ENCODE measurements at places on chromosomes 5 and 9.

DNA sequence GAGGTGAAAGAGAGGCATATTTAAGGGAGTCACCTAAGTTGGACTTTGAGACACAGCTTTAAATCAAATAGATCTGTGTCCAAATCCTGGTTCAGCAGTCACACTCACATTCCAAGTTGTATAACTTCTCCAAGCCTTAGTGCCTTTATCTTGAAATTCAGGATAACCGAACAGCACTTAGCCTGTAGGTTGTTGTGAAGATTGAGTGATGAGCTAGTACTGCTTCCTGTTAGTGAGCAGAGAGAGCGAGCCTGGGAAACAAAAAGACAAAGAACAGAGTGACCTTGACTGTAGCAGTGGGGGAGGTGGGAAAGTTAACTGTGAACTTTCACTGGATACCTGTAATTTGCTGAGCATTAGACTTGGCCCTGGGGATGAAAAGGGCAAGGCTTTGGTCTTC, 22.4 kb downstream of the MAML1 start:
- no peak for DNase-seq

GRCh38 chr5:122727112-122727541, 47.8 kb upstream of the SNX2 start:
- DNase-seq = no peak

- DNase-seq = no peak
Measured at GRCh38 chr5:4924577-4924976, 215.6 kb upstream of the ADAMTS16 start.

DNA sequence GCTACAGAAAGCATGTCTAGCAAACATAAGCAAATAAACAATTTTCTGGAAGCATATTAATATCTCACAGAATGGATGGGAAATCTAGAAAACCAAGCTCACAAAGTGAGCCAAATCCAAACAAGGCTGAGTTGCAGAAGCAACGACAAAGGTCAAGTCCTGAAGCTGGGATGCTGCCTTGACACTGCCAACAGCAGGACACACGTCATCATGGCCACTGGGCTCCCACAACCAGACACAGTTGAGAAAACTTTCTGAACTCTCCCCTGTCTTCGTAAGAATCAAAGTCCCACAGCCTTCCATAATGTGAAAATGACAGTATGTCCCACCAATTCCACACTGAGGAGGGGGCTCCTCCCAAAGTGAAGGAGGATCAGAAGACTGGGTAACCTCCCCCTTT, 37.6 kb downstream of the EPB41L4A start:
- no peak for DNase-seq

DNA sequence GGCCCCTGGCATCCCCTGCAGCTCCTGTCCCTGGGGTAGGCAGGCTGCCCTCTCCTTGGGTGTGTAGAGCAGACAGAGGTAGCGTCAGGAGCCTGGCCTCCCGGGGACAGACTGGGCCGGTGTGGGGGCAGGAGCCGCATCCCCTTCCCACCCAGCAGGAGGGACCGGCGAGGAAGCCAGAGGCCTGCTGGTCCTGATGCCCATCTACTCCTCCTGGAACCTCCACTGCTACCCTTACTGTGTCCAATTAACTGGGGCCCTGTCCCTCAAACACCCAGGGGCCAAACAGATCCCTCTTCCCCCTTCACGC, 15.6 kb downstream of the RALGDS start:
- DNase-seq = no peak

- DNase-seq = no peak
Measured at GRCh38 chr5:31417512-31417911, 114.4 kb downstream of the DROSHA start.

DNA sequence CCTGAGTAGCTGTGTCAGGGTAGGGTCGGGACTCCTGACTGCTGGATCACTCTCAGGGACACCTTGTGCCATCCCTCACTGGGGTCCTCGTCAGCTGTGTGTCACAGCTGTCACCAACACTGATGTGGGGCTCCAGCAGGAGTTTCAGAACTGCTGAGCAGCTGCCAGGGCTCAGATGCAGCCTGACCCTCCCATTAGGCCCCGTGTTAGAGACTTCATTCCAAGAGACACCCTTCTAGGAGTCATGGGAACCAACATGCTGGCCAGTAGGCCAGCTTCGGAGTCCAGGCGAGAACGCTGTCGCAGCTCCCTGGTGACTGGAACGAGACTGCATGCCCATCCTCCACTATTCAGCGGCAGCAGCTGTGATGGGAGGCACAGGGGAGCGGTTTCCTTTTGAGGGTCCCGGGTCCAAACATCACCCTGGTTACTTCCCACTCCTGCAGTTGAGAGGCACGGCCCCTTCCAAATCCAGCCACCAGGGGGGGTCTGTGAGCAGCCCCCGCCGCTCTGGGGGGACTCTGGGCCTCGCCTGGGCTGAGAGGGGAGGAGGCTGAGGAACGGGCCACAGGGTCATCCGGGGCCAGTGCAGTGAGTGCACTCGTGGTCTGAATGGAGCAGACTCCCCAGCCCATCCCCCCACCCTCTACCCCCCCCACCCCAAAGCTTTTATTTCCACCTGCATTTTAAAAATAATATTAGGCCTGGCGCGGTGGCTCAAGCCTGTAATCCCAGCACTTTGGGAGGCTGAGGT, 12.6 kb upstream of the TCF7 start:
- DNase-seq = peak; percentile 79

All from CD4-positive, alpha-beta T cell treated with Interleukin-21 for 1 hour (primary cell).